ENCODE measurements at places on chromosomes 1 and 21.

GRCh38 chr21:14010729-14011128, 200.0 kb downstream of the LIPI start:
- no peak for DNase-seq

- DNase-seq: no peak
Observed at GRCh38 chr1:71593523-71593922, 512.7 kb upstream of the ZRANB2 start.

- DNase-seq: no peak
Observed at GRCh38 chr1:32426489-32427255, 32.4 kb upstream of the BSDC1 start.

GRCh38 chr1:180571060-180571831, 12.5 kb downstream of the OVAAL start:
- DNase-seq: no peak

- DNase-seq: no peak
Observed at GRCh38 chr1:153429266-153430165, 13.2 kb downstream of the S100A7A start.

DNA sequence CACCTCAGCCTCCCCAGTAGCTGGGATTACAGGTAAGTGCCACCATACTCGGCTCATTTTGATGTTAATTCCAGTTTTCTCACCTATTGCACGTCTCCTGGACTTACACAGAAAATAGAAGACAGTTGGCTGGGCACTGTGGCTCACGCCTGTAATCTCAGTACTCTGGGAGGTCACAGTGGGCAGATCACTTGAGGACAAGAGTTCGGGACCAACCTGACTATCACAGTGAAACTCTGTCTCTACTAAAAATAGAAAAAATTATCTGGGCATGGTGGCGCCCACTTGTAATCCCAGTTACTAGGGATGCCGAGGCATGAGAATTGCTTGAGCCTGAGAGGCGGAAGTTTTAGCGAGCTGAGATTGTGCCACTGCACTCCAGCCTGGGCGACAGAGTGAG, 44.1 kb downstream of the DYRK1A start:
- no peak for DNase-seq

DNA sequence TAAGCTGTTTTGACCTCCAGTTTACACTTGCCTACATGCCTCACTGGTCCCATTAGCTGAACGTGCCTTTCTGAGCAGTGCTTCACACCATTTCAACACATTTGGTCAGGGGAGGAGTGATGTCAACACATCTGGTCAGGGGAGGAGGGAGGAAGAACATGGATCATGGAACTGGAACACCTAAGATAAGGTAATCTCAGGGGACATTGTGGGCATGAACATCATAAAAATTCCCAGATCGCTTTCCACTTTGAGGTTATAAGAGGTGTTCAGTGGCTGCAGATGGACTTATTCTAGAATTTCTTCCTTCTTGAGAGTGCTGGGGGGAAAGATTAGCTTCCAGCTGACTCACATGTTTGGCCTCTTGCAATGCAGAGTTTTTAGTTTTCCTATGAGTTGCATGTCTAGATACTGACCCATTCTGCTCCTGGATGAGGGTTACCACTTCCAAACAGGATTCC, 2.0 kb downstream of the QSOX1 start:
- no peak for DNase-seq

GRCh38 chr1:65477414-65478378, 57.2 kb downstream of the LEPR start:
- DNase-seq: no peak

GRCh38 chr1:58783090-58783992, 506 bp downstream of the JUN start:
- DNase-seq: peak; percentile 29

DNA sequence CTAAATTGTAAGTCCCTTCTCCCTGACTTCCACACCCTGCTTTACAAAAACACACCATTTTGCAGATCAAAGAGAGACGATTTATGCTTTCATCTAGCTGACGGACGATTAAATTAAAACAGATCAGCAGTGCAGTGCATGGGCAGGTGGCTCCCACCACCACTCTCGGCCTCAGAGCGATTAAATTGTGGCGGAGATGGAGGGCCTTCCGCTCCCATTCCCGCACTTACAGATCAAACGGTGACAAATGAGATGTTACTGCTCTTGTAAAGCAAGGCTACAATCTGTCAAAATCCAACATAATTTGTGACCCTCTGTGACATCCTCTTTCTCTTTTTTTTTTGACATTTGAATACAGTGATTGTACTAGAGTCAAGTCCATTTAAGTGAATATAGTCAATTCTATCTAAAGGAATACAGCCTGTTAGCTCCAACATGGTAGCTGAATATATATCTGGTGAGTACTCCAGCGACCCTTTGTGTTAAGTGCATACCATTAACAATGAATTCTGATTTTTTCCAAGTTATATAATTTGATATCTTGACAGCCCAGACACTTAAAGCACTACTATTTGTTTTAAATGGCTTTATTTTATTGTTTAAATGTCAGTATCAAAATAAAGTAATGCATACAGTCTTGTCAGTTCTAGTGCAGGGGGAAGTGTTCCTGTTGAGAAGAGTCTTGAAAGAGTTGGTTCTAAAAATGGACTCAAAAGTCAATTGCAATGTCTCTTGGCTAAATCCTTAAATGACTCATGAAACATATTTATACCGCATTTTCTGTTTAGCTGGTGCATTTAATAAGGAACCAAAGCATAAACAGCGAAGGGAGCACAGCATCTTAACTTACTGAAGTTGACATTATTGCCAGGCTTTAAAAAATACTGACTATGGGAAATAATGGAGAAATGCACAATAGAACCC, 109.0 kb downstream of the ESRRG start:
- DNase-seq: no peak

DNA sequence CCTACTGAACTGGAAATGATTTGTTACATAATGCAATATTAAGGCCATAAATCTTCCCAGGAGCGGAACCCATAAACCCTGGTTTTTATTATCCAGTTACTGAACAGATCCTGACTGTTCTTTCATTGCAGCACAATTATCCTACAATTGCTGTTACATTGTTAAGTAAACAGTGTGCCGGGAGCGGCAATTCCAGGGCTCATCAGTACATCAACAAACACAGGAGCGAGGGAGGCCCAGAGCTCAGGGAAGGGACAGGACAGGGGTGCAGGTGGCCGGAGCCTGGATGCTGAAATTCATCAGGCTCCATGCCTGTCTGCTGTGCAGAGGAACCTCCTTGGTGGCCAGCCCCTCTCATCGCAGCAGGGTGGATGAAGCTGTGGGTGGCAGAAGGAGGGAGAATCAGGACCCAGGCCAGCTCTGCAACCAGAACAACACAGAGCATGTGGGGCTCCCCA, 544.7 kb downstream of the NPHP4 start:
- DNase-seq: no peak

GRCh38 chr1:31640964-31641363, 3.7 kb downstream of the PEF1 start:
- DNase-seq: no peak

- no peak for DNase-seq
Observed at GRCh38 chr1:59999746-60000145, 73.2 kb upstream of the CYP2J2 start.

- DNase-seq: no peak
Observed at GRCh38 chr1:209808059-209808581, 2.2 kb upstream of the IRF6 start.

GRCh38 chr1:168135921-168136708, 615 bp downstream of the GPR161 start:
- no peak for DNase-seq

- DNase-seq: no peak
Observed at GRCh38 chr1:93304716-93305138, 41.0 kb upstream of the DR1 start.
